ENCODE measurements at places on chromosomes 3 and 15.

GRCh38 chr3:8974458-8974857, 11.2 kb upstream of the RAD18 start:
- DNase-seq = no peak

- DNase-seq = no peak
Measured at GRCh38 chr3:134640872-134641470, 9.9 kb downstream of the KY start.

DNA sequence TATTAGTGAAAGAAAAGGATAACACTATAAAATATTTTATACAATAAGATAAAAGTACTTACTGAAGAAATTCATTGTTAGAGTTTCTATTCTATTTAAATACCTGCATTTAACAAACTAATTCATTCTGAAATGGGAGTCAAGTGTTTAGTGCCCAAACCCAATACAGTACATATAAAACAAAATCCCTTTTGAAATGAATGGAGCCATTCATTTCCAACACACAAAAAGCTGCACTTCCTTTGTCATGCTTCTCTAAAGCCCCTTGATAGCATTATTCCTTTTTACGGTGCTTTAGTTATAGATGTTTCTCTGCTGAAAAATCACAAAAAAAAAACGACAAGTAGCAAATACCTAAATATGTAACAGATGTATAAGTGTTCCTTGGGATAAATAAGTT, 596.3 kb downstream of the ZIC1 start:
- DNase-seq = no peak

DNA sequence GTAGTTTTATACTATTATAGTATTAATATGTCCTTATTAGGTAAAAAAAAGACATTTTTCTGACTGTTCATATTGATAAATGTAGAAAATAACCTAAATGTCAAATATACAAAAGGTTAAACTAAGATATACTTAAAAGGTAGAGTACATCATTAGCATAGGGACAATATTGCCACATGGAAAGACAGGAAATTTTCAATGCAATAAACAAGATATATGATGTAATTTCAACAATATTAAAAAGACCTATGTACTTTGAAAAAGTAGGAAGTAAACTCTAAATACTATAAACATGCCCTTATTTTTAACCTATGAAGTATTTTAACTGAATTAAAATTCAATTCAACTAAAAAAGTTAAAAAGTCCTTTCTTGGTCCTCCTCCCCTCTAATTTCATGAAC, 1.9 kb downstream of the SPG11 start:
- DNase-seq = no peak
